AG09309 (cell line): ENCODE measurements at places on chromosomes 16 and 17.

- DNase-seq: no peak
Observed at GRCh38 chr16:85903559-85903958, 4.6 kb downstream of the IRF8 start.

- DNase-seq: no peak
Observed at GRCh38 chr17:31686495-31686894, 172.5 kb downstream of the COPRS start.

GRCh38 chr16:55322327-55322726, 1.7 kb upstream of the IRX6 start:
- no peak for DNase-seq

GRCh38 chr17:16987830-16988601, 16.1 kb upstream of the TNFRSF13B start:
- peak; percentile 31 for DNase-seq

GRCh38 chr17:2392252-2393173, 8.3 kb downstream of the MNT start:
- peak; percentile 74 for DNase-seq

DNA sequence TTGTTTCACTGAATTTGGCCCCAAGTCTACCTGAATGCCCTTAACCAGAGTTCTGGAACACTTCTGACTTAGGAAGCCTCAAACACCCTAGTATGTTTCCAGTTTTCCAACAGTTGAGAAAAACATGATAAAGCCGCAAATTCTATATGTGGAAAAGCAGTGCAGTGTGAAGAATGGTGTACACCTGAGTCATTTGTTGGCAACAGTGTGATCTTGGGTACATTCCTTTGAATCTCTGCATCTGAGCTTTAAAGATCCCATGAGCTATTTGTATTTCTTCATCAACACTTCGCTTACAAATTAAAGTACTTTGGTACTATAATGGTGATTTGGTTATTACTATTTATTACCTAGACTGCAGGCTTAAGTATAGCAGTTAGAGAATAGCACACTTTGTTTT, 93.6 kb upstream of the TBX2 start:
- no peak for DNase-seq

GRCh38 chr16:9429646-9430330, 338.3 kb downstream of the HAPSTR1 start:
- no peak for DNase-seq

DNA sequence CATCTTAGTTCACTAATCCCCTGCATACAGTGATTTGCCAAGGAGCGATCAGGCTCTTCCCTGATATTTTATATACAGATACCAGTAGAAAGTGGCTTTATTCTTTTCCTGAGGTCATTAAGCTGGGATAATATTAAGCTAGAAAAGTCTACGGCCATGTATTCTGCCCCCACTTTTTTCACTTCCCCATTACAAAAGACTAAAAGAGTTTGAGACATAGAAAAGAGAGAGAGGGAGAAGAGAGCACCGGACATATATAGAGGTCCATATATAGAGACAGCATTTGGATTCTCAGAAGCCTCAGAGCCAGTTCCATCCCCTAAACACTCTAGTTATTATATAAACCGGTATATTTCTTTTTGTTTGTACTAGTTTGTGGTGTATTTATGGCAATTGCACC, 166.5 kb upstream of the ANKFN1 start:
- no peak for DNase-seq

- DNase-seq: no peak
Observed at GRCh38 chr16:35687781-35688180, 2228.4 kb downstream of the TP53TG3F start.

DNA sequence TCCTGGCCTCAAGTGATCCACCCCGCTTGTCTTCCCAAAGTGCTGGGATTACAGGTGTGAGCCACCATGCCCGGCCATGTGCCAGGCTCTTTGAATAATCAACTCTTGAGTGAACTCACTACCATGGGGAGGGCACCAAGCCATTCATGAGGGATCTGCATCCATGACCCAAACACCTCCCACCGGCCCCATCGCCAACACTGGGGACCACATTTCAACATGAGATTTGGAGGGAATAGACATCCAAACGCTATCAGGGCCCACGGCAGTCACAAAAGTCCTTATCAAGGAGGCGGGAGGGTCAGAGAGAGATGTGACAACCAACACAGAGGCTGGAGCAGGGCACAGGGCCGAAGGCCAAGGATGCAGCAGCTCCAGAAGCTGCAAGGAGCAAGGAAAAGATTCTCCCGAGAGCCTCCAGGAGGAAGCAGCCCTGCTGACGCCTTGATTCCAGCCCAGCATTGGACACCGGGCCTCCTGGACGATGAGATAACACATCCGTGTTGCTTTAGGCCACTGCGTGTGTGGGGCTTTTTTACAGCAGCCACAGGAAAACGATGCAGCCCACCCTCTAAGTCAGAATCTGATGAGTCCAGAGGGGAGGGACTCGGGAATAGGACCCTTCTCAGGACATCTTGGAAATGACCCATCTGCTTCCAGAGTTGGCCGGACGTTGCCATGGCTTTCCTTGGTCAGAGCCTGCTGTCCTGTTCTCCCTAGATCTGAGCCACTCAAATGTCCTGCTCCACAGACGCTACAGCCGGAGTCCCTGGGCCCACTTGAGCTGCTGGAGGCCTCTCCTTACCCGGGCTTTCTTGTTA, 47.3 kb upstream of the CMIP start:
- no peak for DNase-seq

- DNase-seq: no peak
Observed at GRCh38 chr17:17834974-17835373, 1.8 kb downstream of the SREBF1 start.
